ENCODE measurements at places on chromosomes 6 and 20.
A peak's percentile ranks its signal among the peaks of the same experiment; 100 is the strongest.

GRCh38 chr6:57283911-57284455, 33.4 kb upstream of the PRIM2 start:
- no peak for DNase-seq

GRCh38 chr6:70133246-70133645, 169.6 kb downstream of the COL9A1 start:
- DNase-seq = no peak

GRCh38 chr20:37378785-37379598, 33.1 kb downstream of the SRC start:
- DNase-seq = peak; percentile 65

- no peak for DNase-seq
These were observed 52.4 kb upstream of the IPCEF1 start for GRCh38 chr6:154408891-154409500.

DNA sequence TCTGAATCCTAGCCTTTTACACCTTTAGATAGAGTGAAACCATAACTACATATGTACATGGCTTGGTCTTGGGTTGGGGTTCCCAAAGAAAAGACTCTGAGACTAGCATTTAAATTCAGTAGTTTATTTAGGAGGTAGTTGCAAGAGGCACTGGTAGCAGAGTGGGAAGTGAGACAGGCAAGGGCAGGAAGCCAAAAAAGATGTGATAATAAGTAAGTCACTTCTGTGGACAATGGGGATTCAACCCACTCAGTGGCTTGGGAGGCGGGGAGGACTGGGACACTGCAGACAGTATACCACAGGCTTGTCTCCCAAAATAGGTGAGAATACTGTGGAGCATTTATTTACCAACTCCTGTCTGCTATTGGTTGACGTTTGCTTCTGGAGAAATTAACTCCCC, 131.9 kb downstream of the SLC24A3 start:
- no peak for DNase-seq

GRCh38 chr20:50113420-50114224, 672 bp upstream of the UBE2V1 start:
- DNase-seq = no peak

DNA sequence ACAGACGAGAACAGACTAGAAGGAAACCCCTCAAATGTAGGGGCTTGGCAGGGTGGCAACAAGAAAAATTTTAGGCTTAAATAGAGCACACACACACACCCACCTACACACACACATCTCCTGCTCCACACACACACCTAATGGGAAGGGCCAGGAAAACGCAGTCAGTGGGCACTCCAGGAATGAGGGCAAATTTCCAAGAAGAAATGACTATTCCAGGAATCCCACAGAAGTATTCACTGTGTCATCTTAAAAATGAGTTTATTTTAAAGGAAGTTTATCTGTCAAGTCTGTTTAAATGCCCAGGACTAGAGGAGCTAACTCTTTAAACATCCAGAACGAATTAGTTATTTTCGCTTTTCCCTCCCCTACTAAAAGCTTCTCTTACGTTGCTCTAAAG, 13.0 kb downstream of the ALDH8A1 start:
- no peak for DNase-seq

DNA sequence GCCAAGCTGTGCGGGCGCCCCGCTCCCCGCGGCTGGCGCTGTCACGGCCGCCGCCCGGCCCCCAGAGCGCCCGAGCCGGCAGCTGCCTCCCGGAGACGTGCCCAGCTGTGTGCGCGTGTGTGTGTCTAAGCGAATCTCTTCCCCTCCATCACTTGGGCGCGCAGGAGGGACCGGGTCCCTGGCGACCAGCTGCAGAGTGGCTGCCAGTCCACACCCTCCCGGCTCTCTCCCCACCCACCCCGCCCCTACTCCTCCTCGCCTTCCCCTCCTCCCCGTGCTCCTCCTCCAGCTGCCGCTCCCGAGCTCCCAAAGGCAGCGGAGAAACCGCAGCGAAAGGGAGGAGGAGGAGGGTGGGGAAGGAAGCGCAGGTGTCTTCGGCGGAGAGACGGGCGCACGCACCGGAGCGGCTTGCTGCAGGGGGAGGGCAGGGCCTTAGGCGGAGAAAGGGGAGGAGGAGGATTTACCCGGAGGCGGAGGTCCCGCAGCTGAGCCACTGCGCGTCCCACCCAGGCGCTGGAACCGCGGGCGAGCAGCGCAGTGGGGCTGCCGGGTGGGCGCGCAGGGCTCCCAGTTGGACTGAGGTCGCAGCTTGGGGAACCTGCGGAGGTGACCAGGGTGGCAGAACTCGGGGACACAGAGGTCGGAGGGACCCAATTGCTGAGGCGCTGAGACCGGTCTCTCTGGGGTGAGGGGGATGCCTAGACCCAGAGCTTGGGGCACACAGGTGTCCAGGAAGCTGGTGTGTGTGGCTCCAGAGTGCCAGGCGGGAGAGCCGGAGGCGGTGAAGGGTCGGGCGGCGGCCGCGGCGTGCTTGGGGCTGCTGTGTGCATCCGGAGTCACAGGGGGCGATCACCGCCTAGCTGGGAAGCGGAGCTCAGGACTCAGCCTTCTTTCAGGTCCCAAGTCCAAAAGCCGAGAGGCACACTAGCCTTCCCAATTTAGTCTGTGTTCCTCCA, at the start of gene HS3ST5:
HS3ST5 (minus strand) TSS at position 198 of the 956 bp plus-strand sequence. CDS start 280,178 bp downstream, outside the sequence.
- DNase-seq = peak; percentile 90

DNA sequence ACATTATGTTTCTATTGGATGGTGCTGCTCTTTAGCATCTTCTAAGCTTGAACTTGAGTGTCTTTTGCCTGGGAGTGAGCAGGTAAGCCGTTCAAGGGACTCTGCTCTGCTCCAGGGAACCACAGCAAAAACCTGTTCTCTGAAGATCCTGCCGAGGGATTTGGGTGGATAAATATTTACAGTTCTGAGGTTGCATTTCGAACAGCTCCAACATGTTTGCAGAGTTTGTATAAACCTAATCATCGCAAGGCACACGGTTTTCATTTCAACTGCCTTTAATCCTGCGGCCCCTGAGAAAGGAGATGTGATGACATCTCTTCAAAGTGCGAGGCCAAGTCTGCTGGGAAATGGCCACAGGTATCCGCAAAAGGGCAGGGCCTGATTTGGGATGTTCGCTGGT, 293.4 kb downstream of the TFAP2C start:
- no peak for DNase-seq

GRCh38 chr20:32206760-32207625, 550 bp downstream of the PLAGL2 start:
- no peak for DNase-seq

GRCh38 chr20:61700595-61701140, 365.0 kb downstream of the TAF4 start:
- no peak for DNase-seq

GRCh38 chr20:48064929-48065328, 279.6 kb upstream of the SULF2 start:
- DNase-seq = no peak

DNA sequence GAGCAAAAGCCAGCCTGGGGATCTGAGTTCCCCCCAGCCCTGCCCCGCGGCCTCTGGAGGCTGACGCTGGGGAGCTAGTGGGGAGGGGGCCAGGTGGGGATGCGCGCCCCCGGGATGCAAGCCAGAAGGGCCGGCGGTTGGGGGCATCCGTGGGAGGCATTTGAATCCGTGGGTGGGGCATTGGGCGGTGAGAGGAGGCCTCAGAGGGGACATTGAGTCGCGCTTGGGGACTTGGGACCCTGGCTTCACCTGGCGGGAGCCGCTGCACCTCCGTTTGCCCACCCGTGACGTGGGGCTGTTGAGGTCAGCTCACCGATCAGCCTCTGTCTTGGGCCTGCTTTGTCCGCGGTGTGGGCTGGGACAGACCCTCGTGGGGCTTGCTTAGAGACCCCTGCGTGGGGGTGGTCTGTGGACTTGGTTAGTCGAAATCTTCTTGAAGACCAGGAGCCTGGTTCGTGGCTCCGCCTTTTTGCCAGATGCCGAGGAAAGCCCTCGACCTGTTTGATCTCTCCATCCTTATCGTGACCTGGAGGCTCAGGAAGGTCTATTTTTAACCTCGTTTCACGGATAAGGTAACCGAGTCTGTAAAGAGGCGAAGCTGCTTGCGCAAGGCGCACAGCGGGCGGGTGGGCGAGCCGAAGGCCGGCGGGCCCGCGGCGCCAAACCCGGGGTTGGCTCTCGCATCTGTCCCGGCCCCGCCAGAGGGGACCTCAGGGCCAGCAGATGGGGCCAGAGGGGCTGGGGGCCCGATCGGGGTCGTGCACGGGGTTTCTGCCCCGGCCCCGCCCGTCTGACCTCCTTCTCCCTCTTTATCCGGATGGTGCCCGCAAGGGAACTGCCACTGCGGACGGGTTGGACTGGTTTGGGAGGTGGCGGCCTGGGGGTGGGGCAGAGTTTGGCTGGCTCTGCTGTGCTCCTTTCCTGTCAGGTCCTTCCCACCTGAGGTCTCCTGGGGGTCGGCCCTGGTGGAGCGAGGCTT, 8.3 kb downstream of the FAM110A start:
- peak; percentile 85 for DNase-seq

DNA sequence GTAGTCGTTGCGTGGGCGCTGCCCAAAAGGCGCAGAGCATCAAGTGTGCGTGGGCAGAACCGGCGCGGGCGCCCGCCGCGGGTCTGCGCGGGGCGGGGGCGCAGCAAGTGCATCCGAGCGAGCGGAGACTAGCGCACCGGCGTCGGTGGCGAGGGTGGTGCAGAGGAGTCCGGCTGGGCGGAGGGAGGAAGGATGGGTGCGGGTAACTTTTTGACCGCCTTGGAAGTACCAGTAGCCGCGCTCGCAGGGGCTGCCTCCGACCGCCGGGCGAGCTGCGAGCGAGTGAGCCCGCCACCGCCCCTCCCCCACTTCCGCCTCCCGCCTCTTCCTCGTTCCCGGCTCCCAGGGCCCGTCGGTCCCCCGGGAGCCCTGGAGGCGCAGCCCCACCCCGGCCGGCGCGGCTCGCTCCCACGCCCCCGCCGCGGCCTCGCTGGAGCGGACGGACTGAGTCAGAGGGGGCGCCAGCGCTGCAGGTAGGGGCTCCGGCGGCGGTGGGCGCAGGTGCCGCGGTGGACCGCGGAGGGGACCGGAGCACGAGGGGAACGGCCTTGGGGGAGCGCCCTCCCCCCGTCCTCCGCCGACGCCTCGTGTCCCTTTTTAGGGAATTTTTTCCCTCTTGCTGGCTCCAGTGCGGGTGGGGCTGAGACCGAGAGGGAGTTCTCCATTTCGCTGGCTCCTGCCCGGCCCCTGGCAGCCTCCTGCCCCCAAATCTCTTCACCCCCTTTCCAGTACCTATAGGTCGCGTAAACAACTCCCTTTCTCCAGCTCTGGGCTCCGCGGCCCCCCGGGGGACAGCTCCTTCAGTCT, 1.6 kb upstream of the DBNDD2 start:
- peak; percentile 66 for DNase-seq

- no peak for DNase-seq
These were observed 35.3 kb downstream of the TOX2 start for GRCh38 chr20:43949741-43950618.

DNA sequence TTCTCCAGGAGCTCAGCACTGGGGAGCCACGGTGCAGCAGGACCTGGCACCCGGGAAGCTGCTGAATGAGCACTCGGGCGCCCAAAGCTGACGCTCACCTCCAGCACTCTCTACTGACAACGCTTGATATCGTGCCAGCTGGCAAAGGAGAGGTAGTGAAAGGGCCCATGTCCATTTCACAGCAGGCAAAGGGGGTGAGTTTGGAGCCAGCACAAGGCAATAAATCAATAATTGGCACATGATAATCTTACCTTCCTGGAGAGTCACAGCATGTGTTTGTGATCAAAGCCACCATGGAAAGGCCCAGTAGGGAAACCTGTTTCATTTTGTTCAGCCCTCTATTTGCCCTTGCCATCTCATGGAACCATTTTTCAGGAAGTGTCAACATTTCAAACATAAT, 23.3 kb upstream of the SMIM26 start:
- DNase-seq = no peak

- DNase-seq = peak; percentile 83
These were observed 5.6 kb downstream of the SRSF3 start for GRCh38 chr6:36599791-36600209.

DNA sequence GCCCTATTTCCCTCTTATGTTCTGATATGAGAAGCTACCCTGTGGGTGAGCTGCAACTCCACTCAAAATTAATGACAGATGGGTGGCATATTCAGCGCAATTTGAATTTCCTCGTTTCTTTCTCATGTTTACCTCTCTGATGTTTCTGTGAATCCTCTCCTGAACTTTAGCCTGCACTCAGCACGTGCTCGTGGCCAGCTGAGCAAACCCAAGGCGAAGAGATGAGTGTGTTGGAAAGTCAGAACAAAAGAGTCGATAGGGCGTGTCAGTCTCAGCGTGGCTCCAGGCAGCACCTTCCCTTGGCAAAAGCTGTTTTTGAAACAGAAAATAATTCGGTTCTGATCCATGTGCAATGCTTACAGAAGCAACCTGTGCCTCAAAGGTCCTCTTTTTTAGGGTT, 226.1 kb upstream of the GMDS start:
- DNase-seq = no peak

GRCh38 chr6:33273924-33274902, 2.3 kb downstream of the RPS18 start:
- DNase-seq = no peak

DNA sequence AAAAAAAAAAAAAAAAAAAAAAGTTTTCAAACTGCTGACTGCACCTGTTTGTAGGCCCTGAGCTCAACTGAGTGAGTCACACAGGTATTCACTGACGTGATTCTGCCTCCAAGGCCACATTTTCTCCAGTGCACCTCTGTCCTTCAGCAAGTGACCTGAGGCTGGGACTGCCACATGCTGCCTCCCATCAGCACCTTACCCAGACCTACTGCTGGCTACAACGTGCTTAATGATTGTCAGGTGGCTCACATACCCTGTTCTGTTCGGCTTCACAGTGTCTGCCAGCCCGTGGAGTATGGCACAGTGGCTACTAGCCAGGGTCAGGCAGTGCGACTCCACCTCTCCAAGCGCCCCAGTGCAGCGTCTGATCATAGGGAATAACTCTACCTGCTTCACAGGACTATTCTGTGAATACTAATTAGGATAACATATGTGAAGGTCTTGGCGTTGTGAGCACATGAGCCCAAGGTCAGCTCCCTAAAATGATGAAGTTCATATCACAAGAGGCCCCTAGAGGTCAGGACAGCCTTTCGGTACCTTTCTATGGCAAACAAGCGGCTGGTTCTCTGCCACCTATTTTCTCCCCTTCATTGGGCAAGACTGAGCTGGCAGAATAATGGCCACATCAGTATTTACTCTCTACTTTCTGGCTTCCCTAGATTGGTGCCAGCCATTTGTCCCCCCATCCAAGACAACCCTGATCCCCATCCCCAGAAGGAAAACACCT, 28.1 kb downstream of the RIPOR3 start:
- peak; percentile 89 for DNase-seq

DNA sequence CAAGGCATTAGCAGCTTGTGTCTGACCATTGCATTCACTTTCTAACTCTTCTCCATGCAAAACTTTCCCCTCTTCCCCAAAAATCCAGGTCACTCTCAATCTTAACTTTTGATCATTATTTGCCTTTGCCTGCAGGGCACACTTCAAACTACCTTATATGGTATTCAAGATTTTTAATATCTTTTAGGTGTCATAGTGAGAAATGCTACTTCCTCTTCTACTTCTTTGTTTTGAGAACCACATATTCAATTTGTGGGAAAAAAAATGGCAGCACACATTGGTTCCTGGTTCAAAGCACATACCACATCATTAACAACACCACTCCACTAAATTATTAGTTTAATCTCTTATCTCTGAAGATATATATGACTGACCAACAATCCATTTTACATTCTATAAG, 1267.0 kb upstream of the CITED2 start:
- DNase-seq = no peak
